ENCODE measurements at places on chromosomes 1 and 21. TPM values are rescaled to one million over a fixed set of nuclear protein-coding genes. Genes with fewer than 3 reads are reported as not detected.

GRCh38 chr1:165695031-165695430, 3.3 kb downstream of the ALDH9A1 start:
- no peaks in the 10 kb centered on the region for H3K27me3 ChIP-seq
- peak; percentile 74 for DNase-seq
- peaks cover 3% of the 10 kb centered on the region for H3K4me1 ChIP-seq

DNA sequence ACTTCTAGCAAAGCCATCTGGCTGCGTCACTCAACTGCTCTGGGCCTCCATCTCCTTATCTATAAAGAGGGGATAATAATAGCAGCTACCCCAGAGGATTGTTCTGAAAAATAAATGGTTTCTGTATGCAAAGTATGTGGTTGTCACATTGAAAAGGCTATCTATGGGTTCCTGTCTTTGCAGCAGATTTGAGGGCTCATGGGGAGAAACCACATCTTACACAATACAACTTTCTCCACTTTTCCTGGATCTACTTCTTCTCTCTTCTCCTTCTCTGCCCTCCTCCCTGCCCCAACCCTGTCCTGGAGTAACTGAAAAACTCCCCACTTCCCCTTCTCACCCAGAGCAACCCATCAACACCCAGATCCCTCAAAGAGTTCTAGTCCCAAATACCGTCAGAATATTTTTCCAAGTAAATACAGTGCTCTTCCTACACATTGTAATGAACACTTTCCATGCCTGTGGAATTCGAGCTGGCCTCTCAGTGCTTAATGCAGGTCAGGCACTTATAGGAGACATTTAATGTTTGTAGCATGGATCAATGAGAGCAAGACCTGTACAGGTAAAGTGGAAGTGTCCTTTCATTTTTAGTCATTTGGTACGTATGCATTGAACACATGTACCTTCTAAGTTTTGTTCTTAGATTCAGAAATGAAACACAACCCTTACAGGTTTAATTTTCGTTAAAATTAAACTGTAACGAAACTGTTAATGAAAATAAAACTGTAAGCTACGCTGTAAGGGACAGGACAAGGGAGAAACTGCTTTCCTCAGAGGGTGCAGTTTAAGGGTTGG, 131.9 kb downstream of the AK5 start:
- no peaks in the 10 kb centered on the region for H3K36me3 ChIP-seq
- H3K4me3 ChIP-seq, result no peak overlapping the region
- no peak for DNase-seq
- no peak overlapping the region for H3K27ac ChIP-seq
- peaks cover 2% of the 10 kb centered on the region for H3K4me1 ChIP-seq

- H3K4me1 ChIP-seq, result no peaks in the 10 kb centered on the region
- H3K36me3 ChIP-seq, result no peaks in the 10 kb centered on the region
- H3K27me3 ChIP-seq, result no peaks in the 10 kb centered on the region
These were observed 437.0 kb downstream of the LMO4 start for GRCh38 chr1:87765681-87766070.

DNA sequence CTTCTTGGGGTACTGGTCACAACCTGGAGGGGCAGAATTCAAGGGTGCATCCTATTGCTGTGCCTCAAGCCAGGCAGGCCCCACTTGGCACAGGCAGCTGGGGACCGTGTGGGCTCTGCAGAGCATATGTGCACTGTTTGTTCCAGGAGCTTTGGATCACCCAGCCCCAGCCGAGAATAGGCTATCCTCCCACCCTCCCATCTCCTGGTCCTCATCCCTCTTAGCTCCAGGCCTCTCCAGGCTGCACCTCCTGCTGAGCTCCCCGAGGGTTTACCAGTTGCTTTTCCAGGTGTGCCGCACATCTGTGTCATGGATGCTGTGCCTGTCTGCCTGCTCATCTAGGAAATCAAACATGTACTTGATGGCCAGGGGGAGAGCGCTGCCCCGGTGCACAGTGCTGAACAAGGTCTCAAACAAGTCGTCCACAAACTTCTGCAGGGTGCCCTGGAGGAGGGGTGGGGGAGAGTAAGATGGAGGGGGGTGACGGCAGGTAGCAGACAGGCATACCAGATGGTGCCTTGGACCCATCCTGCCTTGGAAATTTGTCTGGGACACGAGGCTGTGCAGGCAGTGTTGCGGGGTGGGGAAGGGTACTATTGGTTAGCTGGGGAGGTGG, 120.5 kb upstream of the CD34 start:
- peak; percentile 45 for DNase-seq
- no peaks in the 10 kb centered on the region for H3K27me3 ChIP-seq
- H3K36me3 ChIP-seq, result peaks cover 50% of the 10 kb centered on the region

- peaks cover 2% of the 10 kb centered on the region for H3K27me3 ChIP-seq
- peak overlapping the region; percentile 38 for H3K27ac ChIP-seq
- no peaks in the 10 kb centered on the region for H3K36me3 ChIP-seq
- no peak overlapping the region for H3K4me3 ChIP-seq
- DNase-seq, result peak; percentile 76
- peaks cover 19% of the 10 kb centered on the region for H3K4me1 ChIP-seq
These were observed 45.2 kb upstream of the CNTN2 start for GRCh38 chr1:204997591-204998355.

DNA sequence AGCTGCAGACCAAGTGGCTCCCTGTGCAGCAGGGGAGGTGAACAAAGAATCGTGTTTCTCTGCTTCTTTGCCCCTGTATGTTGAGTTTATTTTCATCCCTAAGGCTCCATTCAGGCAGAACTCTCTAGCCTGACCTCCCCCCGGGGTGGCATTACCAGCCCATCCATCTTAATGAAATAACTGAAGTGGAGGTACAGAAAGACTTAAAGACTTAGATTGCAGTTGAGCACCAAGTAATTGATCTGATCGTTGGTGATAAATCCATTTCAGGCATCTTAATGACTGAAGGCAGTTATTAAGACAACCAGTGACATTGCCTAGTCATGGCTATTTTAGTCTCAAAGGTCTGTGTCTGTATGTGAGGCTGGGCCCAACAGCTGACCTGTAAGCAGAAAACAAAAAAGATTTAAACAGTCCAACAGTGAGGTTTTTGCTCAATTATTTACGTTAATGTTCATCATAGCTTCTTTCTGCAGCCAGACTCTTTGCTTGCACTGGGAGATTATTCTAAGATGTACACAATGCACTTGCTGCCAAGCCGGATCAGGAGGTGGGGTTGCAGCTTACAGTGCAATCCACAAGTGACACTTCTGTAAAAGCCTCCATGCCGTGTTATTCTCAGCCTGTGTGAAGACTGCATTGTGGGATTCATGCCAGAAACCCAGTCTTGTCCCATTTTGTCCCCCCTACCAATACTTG, 363.0 kb upstream of the DUSP10 start:
- H3K27ac ChIP-seq, result no peak overlapping the region
- no peaks in the 10 kb centered on the region for H3K36me3 ChIP-seq
- no peaks in the 10 kb centered on the region for H3K27me3 ChIP-seq

DNA sequence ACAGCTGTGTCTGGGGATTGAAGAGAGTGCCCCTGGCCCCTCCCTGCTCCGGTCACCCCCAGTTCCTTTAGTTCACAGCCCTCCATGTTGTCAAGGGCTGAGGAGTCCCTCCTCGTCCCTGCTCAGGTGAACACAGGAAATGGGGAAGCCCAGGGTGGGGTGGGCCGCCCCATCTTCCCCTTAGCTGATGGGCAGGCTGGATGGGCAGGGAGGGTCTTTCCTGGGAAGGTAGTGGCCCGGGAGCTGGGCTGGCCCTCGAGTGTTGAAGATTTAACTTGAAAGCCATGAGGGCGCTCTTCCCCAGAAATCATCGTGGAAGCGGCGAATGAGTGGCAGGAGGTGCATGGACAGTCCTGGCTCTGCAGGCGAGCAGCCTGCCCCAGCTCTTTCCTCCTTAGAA, 18.3 kb upstream of the NPHP4 start:
- no peak overlapping the region for H3K4me3 ChIP-seq
- no peak for DNase-seq
- peaks cover 5% of the 10 kb centered on the region for H3K27me3 ChIP-seq
- H3K36me3 ChIP-seq, result no peaks in the 10 kb centered on the region
- peaks cover 2% of the 10 kb centered on the region for H3K4me1 ChIP-seq
- H3K27ac ChIP-seq, result no peak overlapping the region

DNA sequence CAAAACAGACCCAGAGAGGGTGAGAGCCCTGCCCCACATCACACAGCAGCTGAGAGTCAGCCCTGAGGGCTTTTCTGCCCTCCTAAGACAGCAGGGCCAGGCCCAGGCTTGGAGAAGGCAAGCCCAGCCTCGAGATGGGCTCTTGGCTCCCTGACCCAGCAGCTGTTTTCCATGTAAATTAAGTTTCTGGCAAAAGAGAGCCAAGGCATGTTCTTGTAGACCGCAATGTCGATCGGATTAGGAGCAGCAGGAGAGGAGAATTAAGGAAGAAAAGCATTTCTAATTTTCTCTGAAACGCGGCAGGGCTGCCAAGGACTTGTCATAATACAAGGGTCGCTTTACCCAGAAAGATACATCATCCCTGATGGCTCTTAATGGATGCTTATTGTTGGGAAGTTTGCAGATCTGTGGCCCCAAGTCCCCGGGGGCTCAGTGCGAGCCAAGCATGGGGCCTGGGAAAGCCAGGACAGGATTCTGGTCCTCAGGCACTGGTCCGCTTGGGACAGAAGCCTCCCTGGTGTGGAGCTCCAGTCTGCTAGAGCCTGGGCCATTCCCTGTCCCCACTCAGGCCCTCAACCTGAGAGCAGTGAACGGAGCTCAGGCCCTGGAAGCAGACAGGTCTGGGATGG, 62.8 kb downstream of the DMRTB1 start:
- H3K27me3 ChIP-seq, result peaks cover 15% of the 10 kb centered on the region
- peaks cover 70% of the 10 kb centered on the region for H3K4me1 ChIP-seq

DNA sequence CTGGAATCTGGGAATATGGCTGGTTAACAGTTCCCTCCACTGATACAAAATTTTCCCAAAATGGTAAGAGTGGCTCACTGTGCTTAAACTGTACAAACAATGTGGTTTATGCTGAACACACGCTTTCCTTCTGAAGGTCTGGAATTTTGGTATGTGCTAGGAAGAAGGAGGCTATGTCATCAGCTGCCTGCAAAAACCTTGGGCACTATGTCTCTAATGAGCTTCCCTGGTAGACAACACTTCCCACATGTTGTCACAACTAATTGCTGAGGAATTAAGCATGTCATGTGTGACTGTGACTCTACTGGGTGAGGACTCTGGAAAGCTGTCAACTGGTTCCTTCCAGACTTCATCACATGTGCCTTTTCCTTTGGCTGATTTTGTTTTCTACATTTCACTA, 29.2 kb downstream of the IPP start:
- peaks cover 10% of the 10 kb centered on the region for H3K36me3 ChIP-seq
- H3K4me1 ChIP-seq, result no peaks in the 10 kb centered on the region
- H3K4me3 ChIP-seq, result no peak overlapping the region
- no peak overlapping the region for H3K27ac ChIP-seq
- no peak for DNase-seq

DNA sequence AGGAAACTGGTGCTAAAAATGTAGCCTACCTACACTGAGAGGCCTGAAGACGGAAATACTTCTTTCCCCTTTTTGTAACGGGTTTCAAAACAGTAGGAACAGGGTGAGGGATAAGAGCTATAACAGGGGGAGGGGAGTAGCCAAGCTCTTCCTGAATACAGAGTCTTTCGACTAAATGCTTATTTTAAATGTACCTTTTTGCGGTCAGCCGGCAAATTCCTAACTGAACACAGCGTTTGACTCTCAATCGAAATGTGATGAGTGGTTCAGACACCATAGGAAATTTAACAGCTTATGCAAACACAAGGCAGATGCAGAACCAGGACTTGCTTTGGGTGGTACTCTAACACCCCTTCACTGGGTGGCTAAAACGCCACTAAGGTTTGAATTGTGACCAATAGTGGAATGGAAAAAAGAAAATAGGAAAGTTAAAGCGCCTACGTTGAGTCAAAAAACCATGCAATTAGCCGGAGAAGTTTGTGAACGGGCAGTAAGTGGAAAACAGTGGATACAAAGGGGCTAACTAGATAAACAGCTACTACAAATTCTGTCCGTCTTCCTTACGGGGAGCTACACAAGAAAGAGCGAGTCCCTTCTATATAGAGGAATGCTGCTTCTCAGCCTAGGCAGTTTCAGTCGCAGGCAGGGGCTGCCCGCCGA, 1.7 kb downstream of the EGLN1 start:
- peak overlapping the region; percentile 92 for H3K27ac ChIP-seq
- H3K4me3 ChIP-seq, result peak overlapping the region; percentile 82
- H3K4me1 ChIP-seq, result peaks cover 12% of the 10 kb centered on the region
- DNase-seq, result peak; percentile 59
- no peaks in the 10 kb centered on the region for H3K27me3 ChIP-seq

GRCh38 chr1:25992689-25993171, 5.1 kb downstream of the PAFAH2 start:
- peak overlapping the region; percentile 76 for H3K27ac ChIP-seq
- H3K27me3 ChIP-seq, result no peaks in the 10 kb centered on the region
- no peak for DNase-seq
- H3K4me1 ChIP-seq, result peaks cover 53% of the 10 kb centered on the region
- H3K36me3 ChIP-seq, result peaks cover 2% of the 10 kb centered on the region

DNA sequence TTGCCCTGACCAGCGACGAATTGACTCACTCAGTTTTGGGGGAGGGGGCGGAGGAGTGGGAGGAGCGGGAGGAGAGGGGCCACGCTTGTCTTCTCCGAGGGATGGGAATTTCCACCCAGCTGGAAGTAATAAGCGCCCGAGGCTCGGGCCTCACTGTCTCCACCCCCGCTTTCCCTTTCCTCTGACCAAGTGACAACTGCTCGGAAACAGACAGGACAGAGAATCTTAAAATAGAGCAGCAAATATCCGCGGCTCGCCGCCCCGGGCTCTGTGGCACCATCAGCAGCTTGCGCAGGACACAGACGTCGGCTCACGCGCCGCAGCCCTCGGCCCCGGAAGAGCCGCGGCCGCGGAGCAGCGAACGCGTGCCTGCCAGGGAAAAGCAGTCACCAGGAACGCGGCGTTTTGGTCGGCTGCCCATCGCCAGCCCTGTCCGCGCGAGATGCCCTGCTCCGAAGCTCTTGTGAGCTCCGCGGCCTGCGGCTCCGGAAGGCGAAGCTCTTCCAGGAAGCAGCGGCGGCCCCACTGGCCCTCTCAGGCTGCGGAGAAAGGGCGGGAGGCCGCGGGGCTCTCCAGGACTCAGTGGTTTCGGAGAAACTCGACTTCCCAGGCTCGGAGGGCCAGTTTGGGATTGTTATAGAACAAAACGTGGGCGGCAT, 10.7 kb upstream of the RGS16 start:
- no peaks in the 10 kb centered on the region for H3K36me3 ChIP-seq
- H3K27me3 ChIP-seq, result no peaks in the 10 kb centered on the region
- peak; percentile 99 for DNase-seq
- peak overlapping the region; percentile 61 for H3K4me3 ChIP-seq
- peak overlapping the region; percentile 99 for H3K27ac ChIP-seq
- H3K4me1 ChIP-seq, result peaks cover 65% of the 10 kb centered on the region

DNA sequence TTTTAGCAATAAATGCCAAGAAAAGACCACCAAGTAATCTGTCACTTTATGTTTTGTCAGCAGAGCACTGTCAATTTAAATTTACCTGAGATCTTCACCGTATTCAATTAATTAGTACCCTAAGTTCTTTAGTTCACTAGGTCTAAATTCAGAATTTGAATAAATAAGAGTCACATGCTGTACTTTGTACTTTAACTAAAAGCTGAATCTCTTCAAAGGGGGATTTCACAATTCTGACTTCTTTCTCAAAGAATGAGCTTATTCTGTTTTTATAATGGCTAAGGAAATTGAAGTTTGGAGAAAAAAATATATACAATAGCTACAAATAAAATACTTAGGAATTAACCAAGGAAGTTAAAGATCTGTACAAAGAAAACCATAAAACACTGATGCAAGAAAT, 2.1 kb upstream of the GNG5 start:
- DNase-seq, result no peak
- no peak overlapping the region for H3K4me3 ChIP-seq
- peaks cover 3% of the 10 kb centered on the region for H3K36me3 ChIP-seq
- H3K27me3 ChIP-seq, result no peaks in the 10 kb centered on the region
- H3K27ac ChIP-seq, result no peak overlapping the region

CACNA1E gene
- 0.22 TPM for total RNA-seq

GPR3 gene
- 0.18 TPM for total RNA-seq

ERICH3 gene
- total RNA-seq, result 0.04 TPM

RGS16 gene
- 8.2 TPM for total RNA-seq

PLEKHG5 gene
- total RNA-seq, result 12.1 TPM

ANKRD35 gene
- total RNA-seq, result 2.2 TPM

APOBEC4 gene
- total RNA-seq, result not detected

HUNK gene
- 4.8 TPM for total RNA-seq

LRIG2 gene
- 15.4 TPM for total RNA-seq

Measured in muscle of leg (tissue), 16 donors.